ENCODE measurements at places on chromosomes 5 and 9. TPM values are rescaled to one million over a fixed set of nuclear protein-coding genes. Genes with fewer than 3 reads are reported as not detected.

The PCDHB8 gene
- 0.04 TPM for total RNA-seq

DNA sequence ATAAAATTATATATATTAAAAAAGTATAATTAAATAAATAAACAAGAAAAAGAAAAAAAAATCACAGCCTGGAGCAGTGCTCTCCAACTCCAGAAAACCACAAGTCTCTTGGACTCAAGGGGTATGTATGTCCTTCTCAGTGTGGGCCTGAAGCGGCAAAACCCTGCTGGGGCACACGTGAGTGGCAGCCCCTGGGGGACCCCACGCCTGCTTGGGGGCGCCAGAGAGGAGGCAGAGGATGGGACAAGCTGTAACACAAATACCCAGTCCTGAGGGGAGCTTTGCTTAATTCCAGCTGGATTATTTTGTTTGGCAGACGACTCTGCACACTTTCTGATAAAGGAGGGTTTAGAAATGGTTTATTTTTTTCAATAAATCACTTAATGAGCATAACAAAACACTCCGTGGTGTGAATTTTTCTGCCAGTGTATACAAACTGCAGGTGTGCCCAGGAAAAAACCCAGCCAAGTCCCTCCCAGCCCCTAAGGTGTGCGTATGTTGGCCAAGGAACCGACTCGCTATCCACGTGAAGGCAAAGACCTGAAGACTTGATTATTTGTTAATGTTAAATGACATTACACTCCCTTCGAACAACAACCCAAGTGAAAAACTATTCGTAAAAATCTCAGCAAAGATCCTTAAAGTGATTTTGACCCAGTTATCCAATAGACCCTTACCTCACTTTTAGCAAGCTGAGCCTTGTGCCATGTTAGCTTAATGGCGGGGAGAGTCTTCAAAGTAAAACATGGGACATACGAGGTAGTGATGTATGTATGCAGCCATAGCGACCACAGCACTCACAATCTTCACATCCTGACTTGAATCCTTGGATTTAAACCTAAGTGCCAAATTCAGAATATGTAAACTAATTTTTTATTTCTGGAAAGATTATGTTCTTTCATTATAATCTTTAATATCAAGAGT is 32.9 kb downstream of the ANKH start:
- DNase-seq = no peak

DNA sequence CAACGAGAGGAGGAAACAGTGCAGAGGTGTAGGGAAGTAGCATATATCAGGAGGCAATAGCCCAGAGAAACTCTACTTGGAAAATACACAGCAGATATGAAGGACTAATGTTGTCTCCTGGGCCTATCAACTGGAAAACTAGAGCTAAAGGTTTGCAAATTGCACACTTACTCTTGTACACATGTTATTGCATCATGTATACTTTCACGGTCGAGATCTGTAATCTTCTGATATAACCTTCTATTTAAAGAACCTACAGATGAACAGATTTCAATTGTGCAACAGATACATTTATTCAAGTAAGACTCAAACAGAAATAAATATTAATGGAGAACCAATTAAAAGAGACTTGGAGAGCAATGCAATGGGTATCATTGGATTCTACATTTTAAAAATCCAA is 256.3 kb upstream of the TMEM161B start:
- no peak for DNase-seq

- DNase-seq = no peak
Measured at GRCh38 chr9:36064448-36065037, 27.8 kb downstream of the RECK start.

DNA sequence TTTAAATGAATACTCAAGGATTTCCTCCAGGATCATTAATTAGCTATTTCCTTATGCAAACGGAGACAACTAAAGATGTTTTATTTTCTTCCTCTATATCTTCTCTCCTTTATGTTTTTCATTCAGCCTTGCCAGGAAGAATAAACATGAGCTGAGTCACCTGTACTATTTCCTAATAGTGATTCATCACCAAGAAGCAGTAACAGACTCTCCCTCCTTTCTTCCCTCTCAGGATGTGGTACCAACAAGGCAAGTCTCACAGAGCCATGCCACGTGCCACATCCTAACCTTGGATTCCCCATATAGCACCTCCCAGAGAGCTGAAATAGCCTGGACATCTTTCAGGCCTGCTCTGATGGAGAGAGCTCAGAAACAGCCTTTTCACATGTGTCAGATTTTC is 758.6 kb upstream of the DMAC1 start:
- DNase-seq = no peak

- no peak for DNase-seq
Measured at GRCh38 chr5:106587-106986, 14.6 kb downstream of the PLEKHG4B start.

The ADAM19 gene
- total RNA-seq = 8.9 TPM

- no peak for DNase-seq
Measured at GRCh38 chr5:10485897-10486296, 44.2 kb downstream of the ROPN1L start.

- no peak for DNase-seq
Measured at GRCh38 chr5:106136061-106136460, 1534.7 kb downstream of the EFNA5 start.

DNA sequence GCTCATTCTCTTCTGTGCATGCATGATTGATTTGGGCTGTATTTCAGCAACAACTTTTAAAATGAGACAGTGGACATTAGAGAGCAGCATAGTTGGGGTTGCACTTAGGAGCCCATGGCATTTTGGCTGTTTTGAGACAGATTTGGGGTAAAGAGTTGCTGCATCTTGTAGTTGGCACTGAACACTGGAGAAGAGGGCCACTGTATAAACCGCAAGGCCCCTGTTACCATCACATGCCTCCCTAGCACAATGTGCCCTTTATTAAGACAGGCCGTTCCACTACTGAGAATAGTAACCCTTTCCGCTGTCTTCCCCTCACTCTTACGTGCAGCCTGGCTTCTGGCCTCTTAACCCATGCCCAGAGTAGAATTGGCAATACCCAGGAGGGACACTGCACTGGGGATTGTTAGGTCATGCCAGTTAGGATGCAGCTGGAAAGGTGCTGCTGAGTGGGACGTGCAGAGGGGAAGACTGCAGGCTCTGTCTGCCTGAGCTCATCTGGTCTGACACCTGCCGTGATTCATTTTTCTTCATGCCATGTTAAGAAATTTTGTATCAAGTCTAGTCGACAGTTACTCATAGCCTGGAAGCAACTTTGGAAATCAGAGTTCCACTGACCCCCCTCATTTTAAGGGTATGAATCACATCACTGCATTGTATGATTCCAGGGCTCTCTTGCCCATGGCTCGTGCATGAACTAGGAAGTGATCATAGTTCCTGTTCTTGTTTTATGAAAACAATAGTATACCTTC is 146.9 kb upstream of the DMRT1 start:
- DNase-seq = peak; percentile 94

The FUBP3 gene
- 42.8 TPM for total RNA-seq

GRCh38 chr5:88734983-88735382 is 148.0 kb downstream of the MEF2C start:
- no peak for DNase-seq

DNA sequence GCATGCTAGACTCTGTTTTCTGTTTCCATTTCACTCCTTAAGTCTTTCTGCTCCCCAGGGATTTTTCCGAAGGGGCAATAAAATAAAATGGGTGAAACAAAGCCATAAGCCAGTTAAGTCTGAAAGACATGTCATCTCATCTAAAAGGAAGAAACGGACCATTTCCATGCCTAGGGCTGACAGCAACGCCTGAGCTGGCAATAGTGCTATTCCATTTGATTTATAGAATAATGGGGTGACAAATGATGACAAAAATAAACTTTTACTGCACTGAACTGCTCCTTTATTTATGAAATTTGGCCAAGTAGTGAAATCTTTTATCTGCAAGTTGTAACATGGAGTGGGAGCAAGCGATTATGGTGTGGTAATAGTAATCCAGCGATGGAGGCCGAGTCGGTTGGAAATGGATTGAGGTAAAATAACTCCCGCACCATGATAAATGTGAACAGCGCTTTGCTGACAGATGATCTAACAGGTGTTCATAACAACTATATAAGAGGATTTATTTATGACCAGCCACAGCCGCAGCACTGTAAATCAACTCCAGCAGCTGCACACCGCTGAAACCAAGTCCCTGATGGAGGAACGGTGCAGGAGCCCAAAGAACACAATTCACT is 219.8 kb upstream of the TBCA start:
- no peak for DNase-seq

The ALDH1B1 gene
- total RNA-seq = 24.7 TPM

GRCh38 chr9:134568116-134568515 is 73.5 kb upstream of the COL5A1 start:
- DNase-seq = no peak

- DNase-seq = no peak
Measured at GRCh38 chr9:97990259-97990658, 7.1 kb downstream of the ANP32B start.

GRCh38 chr9:130299785-130300615 is 34.4 kb downstream of the HMCN2 start:
- DNase-seq = no peak

- DNase-seq = no peak
Measured at GRCh38 chr5:57311251-57311650, 137.4 kb downstream of the GPBP1 start.
